ENCODE measurements at places on chromosomes 3 and 15.

- DNase-seq = no peak
Observed at GRCh38 chr3:129626744-129627349, 20.4 kb upstream of the PLXND1 start.

DNA sequence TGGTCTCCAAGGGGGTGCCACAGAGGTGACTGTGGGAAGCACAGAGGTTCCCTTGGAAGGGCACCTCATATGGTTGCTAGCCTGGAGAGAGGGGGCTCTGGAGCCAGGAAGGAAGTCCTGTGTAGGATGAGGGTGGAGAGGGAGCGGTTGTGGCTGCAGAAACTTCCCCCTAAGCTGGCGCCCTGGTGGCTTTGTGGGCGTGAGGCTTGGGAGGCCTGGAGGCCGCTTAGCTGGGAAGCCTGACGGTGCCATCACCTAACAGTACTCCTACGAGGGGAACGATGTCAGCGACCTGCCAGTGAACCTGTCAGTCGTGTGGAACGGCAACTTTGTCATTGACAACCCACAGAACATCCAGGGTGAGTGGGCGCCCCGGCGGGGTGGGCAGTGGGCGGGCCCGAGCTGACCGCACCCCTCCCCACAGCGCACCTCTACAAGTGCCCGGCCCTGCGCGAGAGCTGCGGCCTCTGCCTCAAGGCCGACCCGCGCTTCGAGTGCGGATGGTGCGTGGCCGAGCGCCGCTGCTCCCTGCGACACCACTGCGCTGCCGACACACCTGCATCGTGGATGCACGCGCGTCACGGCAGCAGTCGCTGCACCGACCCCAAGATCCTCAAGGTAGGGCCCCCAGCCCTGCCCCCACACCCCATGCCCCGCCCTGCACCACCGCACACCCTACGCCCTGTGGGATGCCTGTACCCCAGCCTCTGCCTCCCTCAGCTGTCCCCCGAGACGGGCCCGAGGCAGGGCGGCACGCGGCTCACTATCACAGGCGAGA is 31.0 kb downstream of the PLXNA1 start:
- DNase-seq = no peak

DNA sequence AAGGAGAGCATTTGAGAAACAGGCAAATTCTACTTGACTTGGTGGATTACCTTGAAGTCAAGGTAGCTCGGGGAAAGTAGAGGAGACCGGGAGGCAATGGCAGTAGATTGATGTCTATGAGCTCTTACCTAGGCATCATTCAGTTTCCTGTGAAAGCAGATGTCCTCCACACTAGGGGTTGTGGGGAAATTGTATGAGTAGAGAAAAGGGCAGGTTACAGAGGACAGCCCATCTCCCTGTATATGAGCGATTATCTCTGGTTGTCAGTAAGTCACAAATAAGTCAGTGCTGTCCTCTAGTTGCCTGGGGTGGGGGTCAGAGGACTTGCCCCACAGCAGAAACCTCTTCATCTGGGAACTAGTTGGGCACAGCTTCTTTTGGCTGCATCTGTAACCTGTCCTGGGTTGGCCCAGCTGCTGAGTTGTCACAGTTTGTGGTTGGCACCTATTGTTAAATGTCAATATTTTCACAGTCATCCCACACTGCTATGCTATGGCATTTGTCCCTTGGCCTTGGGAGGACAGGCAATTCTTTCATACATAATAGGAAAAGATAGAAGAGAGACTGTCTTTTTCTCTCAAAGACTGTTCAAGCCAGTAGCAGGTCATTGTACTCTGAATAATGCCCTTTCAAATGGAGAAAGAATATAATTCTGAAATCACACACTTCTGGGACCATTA is 53.6 kb upstream of the LRRFIP2 start:
- no peak for DNase-seq

GRCh38 chr15:64096668-64097384 is 1.0 kb downstream of the SNX1 start:
- DNase-seq = no peak

DNA sequence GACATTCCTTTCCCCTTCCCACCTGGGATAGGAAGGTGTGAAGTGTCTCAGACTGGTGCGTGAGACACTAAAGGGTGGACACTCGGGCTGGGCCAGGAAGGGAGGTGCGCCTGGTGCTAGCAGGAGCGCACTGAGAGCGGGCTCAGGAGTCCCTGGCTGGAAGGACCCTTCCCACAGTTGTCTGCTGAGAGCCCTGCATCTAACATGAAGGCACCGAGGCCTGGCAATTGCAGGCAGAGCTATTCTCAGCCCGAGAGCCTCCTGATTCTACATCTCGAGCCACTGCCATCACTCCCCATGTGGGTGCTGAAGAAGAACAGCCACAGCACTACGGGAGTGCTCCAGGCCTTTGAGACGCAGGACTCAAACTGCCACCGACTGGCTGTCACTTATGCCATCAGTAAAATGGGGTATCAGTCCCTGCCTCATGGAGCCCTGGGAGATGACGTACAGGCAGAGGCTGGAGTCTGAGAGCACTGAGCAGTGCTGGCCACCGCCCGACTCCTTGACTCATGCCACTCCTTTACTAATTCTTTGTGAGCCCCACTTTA is 159.4 kb downstream of the KLF13 start:
- DNase-seq = no peak

DNA sequence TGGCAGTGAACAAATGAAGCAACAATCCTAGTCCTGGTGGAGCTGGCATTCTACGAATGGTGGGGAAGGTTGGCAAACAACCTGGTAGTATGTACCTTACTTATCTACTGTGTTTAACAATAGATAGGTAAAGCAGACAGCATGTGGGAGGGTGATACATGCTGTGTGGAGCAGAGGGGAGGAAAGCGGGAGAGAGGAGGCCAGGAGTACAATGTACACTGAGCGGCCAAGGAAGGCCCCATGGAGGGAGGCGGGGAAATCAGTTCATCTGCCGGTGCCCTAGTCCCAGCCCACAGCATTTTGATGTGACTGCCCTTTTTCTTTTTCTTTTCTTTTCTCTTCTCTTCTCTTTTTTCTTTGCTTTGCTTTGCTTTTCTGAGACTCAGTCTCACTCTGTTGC is 5.3 kb upstream of the RHCG start:
- no peak for DNase-seq

GRCh38 chr3:17238023-17238422 is 353.3 kb downstream of the PLCL2 start:
- DNase-seq = no peak

DNA sequence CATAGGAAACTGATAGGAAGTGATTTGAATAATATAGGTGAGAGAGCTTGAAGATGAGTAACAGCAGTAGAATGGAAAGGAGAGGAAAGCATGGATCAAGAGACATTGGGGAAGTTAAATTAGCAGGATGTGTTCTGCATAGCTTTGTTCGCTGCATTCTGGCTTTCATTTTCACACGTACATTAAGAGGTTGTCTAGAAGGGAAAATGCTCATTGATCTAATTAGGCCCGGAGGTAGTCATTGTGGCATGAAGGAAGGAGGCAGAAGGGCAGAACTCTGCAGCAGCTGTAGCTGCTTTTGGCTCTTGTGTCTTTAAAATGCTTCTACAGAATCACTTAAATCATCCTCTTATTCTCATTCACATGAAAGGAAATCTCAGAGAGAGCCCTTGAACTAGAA is 40.3 kb downstream of the KCNAB1 start:
- DNase-seq = no peak

GRCh38 chr3:9077029-9077428 is 113.8 kb upstream of the RAD18 start:
- no peak for DNase-seq

DNA sequence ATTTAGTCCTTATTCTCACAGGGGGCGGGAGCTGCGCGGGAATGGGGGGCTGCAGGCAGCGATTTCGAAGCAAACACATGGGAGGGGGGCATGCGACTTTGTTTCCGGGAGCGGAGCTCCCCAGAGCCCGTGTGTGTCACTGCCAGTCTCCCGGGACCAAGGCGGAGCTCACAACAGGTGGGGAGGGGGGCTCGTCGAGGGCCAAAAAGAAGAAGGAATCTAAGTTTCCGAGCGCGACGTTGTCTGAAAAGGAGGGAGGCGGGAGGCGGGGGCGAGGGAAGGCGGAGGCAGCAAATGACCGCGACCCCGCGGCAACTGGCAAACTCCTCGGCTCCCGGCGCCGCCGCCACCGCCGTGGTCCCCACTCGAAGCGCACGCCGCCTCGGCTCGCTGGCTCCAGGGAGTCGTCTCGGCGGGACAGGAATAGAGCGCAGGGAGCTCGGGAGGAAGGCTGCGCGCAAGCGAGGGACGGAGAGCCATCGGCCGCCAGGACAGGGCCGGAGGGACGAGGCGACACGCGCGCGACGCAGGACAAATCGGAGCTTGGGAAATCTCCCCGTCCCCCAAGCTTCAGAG is 1.4 kb downstream of the FOXP1 start:
- DNase-seq = peak; percentile 9

- DNase-seq = no peak
Observed at GRCh38 chr3:107800710-107801109, 277.9 kb downstream of the BBX start.

DNA sequence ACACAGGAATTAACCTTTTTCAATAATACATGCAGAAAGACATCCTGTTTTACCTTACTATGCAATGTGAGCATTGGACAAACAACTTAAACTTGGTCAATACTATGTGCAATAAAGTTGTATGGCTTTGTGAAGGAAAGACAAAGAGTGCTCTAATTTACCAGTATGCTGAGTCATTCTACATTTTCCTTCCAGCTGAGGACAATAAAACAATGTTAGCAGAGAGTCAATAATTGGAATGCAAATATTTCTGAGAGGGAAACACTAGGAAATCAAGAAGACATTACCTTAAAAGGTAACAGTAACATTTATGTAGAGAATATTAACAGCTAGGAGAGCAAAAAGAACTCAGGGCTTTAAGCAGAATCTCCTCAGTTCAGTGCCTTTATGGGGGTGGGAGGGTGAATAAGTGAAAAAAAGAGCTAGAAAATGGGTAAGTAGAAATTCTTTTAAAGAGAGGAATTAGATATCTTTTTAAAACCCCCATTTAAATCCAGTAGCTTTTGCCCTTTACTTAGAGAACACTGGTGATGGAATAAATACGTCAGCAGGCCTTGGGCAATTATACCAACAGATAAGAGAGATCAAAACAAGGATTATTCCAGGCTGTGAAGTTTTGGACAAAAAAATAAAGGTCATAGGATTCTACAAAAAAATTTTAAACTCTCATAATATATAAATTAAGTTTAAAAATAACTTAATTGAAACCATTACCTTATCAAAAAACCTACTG is 11.6 kb upstream of the HGD start:
- no peak for DNase-seq

- DNase-seq = no peak
Observed at GRCh38 chr15:67839499-67839928, 331 bp downstream of the RNU6-1 start.

GRCh38 chr3:3662610-3663009 is 136.6 kb upstream of the LRRN1 start:
- no peak for DNase-seq

GRCh38 chr3:148090156-148090555 is 607.5 kb upstream of the AGTR1 start:
- no peak for DNase-seq

DNA sequence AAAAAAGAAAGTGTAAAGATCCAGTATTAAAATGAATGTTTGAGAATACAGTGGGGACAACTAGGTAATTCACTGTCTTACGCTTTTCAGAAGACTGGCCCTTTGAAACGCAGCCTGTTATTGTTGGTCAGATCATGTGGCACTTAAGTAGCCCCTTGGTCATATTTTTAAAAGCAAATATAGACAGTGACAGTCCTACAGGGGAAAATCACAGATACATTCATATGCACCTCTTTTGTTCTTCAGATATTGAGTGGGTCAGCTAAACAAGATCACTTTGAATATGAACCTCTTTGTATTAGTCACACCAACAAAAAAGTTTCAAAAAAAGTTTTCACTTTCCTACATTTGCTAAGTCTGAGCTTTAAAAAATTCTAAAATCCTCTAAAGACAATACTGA is 36.0 kb downstream of the TIGIT start:
- DNase-seq = no peak

DNA sequence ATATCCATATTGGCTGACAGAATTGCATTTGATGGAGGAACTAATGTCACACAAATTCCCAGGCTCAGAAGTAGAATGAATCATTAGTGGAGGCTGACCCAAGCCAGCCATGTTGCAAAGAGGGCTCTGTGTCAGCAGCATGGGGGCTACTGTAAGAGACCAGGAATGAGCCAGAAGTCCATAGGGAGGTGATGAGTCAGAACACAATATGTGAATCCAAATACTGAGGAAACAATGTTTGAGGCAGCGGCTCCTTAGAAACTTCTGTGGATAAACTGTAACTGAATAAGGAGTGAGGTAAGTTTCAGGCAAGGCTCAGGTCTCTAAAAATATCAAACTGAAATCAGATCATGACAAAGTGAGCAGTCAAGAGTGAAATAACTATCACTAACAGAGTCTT is 170.7 kb downstream of the WDR72 start:
- no peak for DNase-seq

- peak; percentile 10 for DNase-seq
Observed at GRCh38 chr3:14548321-14548729, 8.2 kb upstream of the GRIP2 start.

DNA sequence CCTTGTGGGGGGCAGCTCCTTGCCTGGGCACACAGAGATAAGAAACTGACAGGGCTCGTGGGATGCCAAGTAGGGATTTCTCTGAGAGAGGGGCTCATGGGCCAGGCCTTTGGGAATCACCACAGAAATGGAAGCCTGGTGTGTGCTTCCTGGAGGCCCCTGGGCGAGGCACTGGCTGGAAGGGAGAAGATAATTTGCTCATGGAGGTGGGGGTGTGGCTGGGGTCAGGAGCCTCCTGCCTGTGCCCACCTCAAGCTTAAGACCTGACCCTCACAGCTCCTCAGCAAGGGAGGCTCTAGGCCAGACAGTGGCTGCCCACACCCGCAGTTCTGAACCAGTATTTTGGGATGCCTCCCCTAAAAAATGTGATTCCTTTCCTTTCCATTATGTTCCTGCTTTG is 16.9 kb upstream of the CPNE9 start:
- DNase-seq = no peak

DNA sequence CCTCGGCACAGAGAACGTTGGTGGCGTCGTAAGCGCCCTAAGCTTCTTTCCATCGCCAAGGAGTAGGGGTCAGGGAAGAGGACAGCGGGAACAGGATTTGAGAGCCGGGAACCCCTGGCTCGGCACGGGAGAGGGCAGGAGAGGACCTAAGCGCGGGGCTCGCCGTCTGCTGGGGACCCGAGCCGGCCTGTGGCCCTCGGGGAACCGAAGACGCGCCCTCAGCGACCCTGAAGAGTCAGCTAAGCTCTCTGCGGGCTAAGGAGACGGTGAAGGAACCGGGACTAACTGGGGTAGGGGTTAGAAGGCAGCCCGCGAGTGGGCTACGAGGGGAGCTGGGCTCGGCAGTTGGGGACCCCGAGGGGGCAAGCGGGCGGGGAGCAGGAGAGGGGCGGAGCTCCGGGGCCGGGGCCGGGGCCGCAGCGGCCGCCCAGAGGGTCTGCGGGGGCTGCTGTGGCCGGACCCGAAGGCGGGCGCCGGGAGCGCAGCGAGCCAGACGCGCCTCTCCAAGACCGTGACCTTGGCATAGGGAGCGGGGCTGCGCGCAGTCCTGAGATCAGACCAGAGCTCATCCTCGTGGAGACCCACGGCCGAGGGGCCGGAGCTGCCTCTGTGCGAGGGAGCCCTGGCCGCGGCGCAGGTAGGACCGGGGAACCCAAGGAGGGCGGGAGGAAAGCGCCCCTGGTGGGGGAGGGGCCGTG is 574 bp downstream of the CASR start:
- no peak for DNase-seq
